T-helper 2 cell (primary cell): ENCODE measurements at places on chromosomes 7 and 10.
A peak's percentile ranks its signal among the peaks of the same experiment; 100 is the strongest.

DNA sequence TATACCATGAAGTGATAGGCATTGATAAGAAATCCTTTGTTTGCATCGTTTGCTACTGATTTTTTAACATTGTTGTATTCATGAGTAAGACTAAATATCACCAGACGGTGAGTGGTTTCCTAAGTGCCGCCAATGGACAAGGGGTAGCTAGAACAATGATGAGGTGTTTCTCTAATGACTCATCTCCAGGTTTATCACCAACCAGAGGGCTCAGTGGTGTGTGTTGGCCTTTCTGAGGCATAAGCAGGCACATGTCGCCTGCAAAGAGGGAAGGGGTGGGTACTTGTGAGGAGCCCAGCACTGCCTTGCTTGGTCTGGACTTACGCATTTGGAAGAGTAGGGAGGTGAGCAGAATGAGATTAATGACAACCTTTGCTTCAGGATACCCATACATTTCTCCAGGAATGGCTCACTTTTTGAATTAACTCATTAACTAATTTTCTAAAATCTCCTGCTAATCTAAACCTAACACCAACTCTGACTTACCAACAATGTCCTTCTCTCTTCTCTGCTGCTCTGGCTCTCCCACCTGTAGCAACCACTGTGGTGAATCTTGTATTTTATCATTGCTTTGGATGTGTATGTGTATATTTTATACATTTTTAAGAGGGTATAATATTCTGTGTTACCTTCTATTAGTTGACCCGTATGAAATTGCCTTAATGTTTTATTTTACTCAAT, 722.6 kb downstream of the GRID1 start:
- no peak for DNase-seq

GRCh38 chr7:155358066-155358947, 60.6 kb downstream of the INSIG1 start:
- DNase-seq = no peak

DNA sequence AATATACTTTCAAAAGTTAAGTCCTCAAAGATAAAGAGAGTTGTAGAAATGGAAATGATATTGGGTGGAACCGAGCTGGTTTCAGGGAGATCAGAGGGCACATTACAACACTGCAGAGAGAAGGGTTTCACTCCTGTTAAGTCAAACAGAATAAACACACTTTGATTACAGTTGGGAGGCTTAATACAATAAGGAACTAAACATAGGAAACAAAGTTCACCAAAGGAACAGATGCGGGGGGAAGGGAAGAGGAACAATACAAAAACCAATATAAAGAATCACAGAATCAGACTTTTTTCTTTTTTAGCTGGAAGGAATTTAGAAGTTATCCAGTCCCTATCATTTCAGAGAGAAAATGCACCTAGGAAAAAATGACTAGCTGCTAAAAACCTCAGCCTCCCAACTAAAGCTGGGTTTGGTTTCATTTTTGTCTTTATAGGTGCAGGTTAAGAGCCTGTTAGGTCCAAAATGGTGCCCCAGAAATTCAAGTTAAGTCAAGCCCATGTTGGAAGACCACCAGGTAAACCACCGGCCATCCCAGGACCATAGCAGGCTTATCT, 81.9 kb downstream of the DNMBP start:
- DNase-seq = no peak

GRCh38 chr10:76887223-76888010, 750.2 kb downstream of the KCNMA1 start:
- DNase-seq = no peak

DNA sequence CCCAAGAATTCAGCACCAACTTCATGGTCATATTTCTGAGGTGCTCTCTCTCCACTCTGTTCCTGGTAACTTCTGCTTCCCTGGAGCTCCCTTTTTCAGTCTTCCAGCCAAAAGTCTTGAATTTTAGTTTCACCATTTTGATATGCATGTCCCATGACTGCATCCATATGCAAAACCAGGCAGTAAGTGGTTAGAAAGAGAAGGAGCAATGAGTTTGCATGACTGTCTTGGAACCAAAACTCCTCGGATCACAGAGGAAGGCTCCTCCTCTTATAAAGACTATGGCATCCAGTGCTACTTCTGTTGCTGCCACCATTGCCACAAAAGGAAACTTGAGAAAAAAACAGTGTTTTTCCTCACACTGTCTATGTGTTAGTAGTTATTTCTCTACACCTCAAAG, 269.1 kb upstream of the GLI3 start:
- no peak for DNase-seq

DNA sequence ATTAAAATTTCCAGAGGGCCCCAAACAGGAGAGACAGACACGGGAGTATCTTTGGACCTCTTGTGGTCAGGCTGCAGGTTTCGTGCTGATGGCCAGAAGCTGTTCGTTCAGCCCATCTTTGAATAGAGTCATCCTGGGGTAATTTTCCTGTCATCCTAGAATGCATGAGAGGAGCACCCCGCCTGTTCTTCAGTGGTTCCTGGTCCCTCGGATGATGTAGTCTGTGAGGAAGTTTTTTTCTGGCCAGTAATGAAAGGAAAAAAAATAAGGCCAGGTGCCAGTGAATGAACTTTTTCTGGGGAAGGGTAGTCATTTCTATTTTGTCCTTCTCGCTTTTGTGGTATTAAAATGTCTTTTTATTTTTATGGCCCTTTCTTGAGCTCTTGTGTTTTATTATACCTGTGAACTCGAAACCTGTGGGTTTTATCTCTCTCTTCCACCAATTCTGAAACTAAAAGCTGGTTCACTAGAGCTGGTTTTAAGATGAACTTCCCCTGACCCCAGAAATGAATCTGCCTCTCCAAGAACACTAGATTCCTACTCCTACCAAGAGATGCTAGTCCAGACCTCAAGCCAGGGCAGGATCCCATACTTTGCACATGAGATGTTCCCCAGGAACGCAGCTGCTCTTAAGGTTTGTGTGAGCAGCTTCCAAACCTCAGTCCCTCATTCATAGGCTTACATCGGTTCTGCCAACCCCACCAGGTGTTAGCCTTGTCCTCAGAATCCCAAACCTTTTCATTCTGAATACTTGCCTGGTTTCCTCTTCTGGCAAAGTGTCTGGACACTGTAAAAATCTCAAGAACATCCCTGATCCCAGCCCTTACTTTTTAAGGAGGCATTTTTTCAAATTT, 15.4 kb upstream of the MEST start:
- DNase-seq = no peak

DNA sequence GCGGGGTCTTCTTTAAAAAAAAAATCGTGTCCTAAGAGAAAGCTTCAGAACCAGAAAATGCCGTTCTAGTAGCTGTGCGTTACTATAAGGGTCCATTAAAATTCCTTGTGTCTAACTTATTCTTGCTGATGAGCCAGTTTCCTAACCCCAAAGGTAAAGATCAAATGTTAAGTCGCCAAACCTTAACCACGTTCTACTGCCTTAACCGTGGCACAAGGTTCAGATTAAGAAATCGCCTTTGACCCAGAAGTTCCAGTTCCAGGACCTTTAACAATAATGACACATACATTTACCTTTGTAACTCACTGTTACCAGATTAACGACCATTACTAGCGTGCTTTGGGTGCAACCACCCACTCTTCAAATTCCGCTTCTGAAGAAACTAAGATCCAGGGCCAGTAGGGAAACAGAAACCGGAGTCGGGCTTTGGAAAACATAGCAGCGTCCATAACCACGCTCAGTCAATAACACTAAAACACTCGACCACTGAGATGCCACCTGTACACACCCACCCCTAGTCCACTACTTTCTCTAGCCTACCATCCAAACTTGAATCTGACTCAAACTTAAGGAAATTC, 620 bp downstream of the BET1 start:
- DNase-seq = peak; percentile 21

GRCh38 chr7:6675807-6676405, 30.8 kb downstream of the ZNF12 start:
- DNase-seq = no peak

GRCh38 chr7:14009453-14010418, 20.3 kb upstream of the ETV1 start:
- no peak for DNase-seq

GRCh38 chr10:111106081-111106480, 29.3 kb downstream of the ADRA2A start:
- no peak for DNase-seq

DNA sequence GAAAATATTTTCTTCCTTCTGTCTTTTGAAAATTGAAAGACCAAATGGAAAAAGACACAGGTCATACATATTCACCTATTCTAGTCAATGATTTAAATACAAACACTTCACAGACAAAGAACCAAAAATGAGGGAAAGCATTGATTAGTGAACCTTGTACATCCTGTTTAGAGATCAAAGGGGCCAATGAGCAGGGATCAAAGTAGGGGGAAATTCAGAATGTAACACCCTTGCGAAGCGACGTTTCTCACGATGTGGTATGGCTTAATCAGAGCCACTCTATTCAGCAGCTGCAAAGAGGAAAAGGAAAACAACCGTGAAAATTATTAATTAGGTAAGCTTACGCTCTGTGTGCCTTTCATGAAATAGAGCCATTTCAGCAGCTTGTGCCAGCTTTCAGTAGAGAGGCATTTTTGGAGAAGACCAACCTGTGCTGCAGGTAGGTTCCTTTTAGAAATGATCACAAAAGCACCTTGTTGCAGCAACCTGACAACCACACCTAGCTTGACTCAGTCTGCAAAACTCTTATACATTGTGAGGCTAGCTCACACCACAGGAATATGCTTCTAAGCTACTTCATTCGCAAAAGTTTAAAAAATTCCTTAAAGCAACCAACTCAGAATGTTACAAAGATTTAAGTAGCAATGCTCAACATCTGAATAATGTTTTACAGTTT, 78.0 kb downstream of the DKK1 start:
- DNase-seq = no peak

DNA sequence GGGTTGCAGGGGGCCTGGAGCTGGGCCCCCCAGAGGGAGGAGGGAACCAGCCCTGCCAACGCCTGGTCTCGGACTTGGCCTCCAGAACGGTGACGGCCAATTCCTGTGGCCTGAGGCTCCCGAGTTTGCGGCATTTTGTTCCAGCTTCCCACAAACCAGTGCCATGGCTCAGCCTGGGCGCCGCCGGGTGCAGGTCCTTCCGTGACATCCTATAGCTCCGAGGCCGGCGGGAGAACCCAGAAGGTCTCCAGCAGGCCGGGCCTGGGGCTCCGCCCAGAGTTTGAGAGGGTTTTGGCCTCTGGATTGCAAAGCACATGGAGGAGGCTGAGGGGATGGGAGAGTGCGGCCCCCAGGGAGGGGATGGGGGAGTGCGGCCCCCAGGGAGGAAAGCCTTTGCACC, 92.6 kb downstream of the UNCX start:
- DNase-seq = no peak

DNA sequence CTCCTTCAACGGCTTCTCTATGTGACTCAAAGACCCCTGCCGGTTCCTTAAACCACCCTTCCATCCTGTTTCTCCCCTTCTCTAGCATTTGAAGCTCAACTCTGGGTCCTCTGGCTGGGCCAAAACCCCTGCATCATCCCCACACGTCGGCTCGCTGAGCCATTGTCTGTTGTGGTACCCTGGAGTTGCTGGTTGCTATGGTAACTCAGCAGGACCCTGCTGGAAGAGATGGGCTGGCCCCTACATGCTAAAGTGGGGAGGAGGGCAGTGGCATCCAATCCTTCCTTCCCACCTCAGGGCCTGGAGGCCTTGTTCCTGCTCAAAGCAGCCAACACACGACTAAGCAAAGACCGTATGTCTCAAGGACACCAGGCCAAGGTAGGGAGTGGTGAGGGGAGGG, 452.5 kb downstream of the PLXNA4 start:
- no peak for DNase-seq

- DNase-seq = no peak
These were observed 49.7 kb upstream of the DDC start for GRCh38 chr7:50614721-50615518.

DNA sequence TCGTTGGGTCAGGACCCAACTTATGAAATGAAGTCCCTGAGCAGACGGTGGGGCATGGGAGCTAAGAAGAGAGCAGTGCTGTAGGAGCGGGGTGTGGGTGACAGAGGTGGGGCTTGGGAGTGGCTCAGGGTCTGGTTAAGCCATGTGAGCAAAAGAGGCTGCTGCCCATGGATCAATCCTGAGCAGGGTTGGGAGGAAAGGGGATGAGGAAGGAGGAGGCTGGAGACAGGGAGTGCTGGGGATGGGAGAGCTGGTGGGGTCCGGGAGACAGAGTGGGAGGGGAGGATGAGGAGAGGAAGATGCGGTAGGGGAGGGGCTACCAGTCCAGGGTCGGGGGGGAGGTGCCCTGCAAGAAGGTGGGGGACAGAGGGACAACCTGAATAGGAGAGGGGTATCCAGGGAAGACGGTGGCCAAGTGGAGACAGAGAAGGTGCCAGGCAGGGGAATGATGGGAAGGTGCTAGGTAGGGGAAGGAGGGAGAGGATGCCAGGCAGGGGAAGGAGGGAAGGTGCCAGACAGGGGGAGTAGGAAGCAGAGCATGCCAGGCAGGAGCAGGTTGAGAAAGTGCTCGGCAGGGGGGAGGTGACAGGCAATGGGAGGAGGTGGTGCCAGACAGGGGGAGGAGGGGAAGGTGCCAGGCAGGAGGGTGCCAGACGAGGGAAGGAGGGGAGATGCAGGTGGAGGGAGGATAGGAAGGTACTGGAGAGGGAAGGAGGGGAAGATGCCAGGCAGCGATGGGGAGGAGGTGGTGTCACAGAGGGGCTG, 27.5 kb upstream of the SMARCD3 start:
- DNase-seq = no peak

GRCh38 chr7:123751821-123752220, 3.0 kb upstream of the WASL start:
- no peak for DNase-seq

DNA sequence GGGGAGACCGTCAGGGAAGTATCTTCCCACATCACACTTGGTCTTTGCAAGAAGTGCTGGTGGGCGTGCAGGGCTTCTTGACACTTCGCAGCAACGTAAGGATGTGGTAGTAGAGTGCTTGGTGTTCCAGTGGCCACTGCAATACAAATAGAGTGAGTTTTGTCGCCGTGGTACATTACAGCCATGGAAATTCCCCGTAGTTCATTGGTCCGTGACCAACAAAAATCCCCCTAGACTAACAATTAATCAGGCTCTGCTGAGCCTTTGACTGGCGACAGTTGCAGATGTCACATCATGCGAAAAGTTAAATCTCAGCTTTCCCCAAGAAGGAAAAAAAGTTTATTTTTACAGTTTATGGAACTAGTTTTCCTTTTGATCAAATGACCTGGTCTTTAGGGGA, 134.7 kb downstream of the MGMT start:
- DNase-seq = no peak
